ENCODE measurements at places on chromosomes 13 and 19. TPM values are rescaled to one million over a fixed set of nuclear protein-coding genes. Genes with fewer than 3 reads are reported as not detected.

PTH2 gene
- not detected for total RNA-seq

RNF225 gene
- 1.4 TPM for total RNA-seq

NMRK2 gene
- not detected for total RNA-seq

ZNF154 gene
- not detected for total RNA-seq

TNFSF13B gene
- total RNA-seq = 2.3 TPM
